ENCODE measurements at places on chromosomes 1 and 21. TPM values are rescaled to one million over a fixed set of nuclear protein-coding genes. Genes with fewer than 3 reads are reported as not detected.
A peak's percentile ranks its signal among the peaks of the same experiment; 100 is the strongest.

- no peaks in the 10 kb centered on the region for H3K27me3 ChIP-seq
- DNase-seq = no peak
- H3K4me3 ChIP-seq = no peak overlapping the region
- H3K36me3 ChIP-seq = no peaks in the 10 kb centered on the region
Measured at GRCh38 chr1:48767975-48768510, 8.6 kb downstream of the BEND5 start.

DNA sequence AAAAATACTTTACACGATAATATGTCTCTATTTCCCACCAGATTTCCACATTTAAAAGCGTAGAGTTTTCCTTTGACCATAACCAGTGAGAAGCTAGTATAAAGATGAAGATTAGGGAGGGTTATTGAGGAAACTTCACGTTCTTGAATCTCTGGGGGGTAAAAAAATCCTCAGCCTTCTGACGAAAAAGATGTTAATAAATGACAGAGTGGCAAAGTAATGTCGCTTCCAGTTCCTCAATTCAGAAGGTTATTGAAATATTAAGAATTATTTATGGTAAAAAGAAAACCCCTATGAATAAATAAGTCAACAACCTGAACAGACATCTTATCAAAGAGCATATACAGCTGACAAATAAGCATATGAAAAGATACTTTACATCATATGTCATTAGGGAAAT is 241.0 kb downstream of the GPATCH2 start:
- no peak overlapping the region for H3K4me3 ChIP-seq
- no peak overlapping the region for H3K27ac ChIP-seq
- H3K4me1 ChIP-seq = no peaks in the 10 kb centered on the region

DNA sequence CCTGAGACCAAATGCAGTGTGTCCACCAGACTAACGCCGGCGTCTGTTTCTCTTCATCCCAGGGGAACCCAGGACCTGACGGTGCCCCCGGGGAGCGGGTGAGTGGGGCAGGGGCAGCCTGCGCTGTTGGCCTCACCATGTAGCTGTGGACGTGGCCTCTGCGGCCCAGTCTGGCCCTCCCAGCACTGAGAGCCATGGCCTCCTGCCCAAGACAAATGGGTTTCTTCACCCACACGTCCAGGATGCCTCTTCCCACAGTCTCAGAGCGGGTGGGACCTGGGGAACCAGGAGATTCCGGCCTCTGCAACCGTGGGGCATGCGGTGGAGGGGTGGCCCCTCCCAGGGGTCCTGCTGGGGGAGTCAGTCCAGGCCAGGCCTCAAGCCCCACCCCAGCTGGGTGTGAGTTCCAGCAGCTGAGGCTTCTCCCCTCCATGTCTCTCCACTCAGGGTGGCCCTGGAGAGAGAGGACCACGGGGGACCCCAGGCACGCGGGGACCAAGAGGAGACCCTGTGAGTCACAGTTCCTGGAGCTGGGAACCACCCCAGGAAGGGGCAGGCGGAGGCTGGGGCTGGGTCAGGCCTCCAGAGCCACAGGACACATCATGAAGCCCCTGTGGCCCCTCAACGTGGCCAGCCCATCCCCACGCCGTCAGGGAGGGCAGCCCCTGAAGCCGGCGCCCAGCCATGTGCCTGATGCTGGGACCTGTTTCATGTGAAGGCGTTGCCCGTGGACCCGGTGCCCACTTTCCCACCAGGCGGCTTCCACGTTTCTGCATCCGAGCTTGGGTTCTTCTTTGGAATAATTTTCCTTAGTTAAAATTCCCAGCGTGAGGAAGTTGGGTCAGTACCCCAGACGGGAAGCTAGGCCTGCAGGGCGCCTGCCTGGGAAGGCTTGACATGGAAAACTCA is 11.0 kb downstream of the COL6A1 start:
- DNase-seq = no peak
- no peaks in the 10 kb centered on the region for H3K36me3 ChIP-seq
- H3K4me3 ChIP-seq = no peak overlapping the region
- H3K27me3 ChIP-seq = no peaks in the 10 kb centered on the region
- H3K4me1 ChIP-seq = no peaks in the 10 kb centered on the region

GRCh38 chr1:69533343-69533742 is 34.4 kb upstream of the LRRC7 start:
- no peaks in the 10 kb centered on the region for H3K4me1 ChIP-seq
- H3K36me3 ChIP-seq = no peaks in the 10 kb centered on the region
- no peak for DNase-seq
- H3K27me3 ChIP-seq = no peaks in the 10 kb centered on the region

DNA sequence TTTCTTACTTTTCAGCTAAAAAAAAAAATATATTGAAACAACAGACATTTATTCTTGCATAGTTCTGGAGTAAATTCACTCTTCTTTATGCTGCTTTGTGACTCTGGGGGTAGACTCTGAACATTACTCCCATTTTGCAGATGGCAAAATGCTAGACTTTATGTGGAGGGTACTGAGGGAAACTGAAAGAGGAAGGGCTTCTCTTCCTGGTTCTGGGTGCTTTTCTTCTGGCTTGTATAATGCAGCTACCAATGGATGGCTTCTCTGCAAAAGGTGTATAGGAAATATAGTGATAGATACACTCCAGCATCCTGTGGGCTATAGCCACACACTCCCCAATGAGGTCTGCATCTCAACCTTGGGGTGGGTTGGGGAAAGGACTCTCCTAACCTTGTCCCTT is 19.7 kb upstream of the ZBTB40 start:
- H3K27me3 ChIP-seq = no peaks in the 10 kb centered on the region
- no peak overlapping the region for H3K27ac ChIP-seq
- H3K36me3 ChIP-seq = no peaks in the 10 kb centered on the region
- no peak overlapping the region for H3K4me3 ChIP-seq
- no peaks in the 10 kb centered on the region for H3K4me1 ChIP-seq

GRCh38 chr1:82785268-82785790 is 984.6 kb downstream of the ADGRL2 start:
- DNase-seq = no peak
- no peaks in the 10 kb centered on the region for H3K27me3 ChIP-seq
- H3K4me1 ChIP-seq = peaks cover 3% of the 10 kb centered on the region
- H3K4me3 ChIP-seq = no peak overlapping the region

- peaks cover 45% of the 10 kb centered on the region for H3K36me3 ChIP-seq
- H3K27me3 ChIP-seq = no peaks in the 10 kb centered on the region
- peak overlapping the region; percentile 98 for H3K27ac ChIP-seq
- no peak for DNase-seq
- H3K4me3 ChIP-seq = peak overlapping the region; percentile 93
- H3K4me1 ChIP-seq = peaks cover 43% of the 10 kb centered on the region
Measured at GRCh38 chr1:37476460-37477197, 2.2 kb downstream of the ZC3H12A start.

DNA sequence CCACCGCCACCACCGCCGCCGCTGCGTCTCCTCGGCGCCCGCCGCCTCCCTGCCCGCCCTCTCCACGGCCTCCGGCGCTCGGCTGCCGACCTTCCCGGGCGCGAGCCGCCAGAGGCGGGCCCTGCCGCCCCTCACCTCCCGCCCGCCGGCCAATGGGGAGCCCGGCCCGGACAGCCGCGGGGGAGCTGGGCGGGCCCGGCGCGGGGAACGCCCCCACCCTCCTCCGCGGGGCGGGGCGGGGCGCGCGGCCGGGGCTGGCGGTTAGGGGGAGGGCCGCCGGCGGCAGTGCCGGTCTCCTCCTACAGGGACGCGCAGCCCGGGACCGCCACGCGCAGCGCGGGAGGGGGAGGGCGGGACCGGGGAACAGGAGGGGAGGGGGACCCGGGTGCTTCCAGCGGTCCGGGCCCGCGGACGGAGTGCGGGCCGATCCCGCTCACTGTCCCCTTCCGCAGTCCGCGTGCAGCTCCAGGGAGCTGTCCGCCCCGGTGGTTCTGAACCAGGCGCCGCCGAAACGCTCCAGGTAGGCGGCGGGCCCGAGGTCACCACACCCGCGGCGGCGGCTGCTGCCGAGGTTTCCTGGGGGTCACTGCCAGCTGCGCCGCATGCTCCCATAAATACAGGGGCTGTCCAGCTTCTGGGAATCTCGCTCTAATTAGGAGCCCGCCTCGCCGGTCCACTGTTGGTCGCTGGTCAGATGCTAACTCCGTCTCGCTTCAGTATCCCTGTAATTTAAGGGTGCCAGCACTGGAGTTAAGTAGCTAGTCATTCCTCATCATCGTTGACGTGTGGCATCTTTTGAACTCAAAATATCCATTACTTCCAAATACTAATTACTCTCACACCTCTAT is at the start of gene PGBD5:
Gene PGBD5, minus strand, starts transcription at position 87 of the 848 bp plus-strand sequence. CDS start 404 bp downstream, outside the sequence.
- DNase-seq = peak; percentile 24
- H3K4me3 ChIP-seq = no peak within 1 kb of the TSS
- no peak within 1 kb of the TSS for H3K27ac ChIP-seq
- peaks cover 2% of the 10 kb centered on the region for H3K4me1 ChIP-seq
- H3K27me3 ChIP-seq = peaks cover 17% of the 10 kb centered on the region

DNA sequence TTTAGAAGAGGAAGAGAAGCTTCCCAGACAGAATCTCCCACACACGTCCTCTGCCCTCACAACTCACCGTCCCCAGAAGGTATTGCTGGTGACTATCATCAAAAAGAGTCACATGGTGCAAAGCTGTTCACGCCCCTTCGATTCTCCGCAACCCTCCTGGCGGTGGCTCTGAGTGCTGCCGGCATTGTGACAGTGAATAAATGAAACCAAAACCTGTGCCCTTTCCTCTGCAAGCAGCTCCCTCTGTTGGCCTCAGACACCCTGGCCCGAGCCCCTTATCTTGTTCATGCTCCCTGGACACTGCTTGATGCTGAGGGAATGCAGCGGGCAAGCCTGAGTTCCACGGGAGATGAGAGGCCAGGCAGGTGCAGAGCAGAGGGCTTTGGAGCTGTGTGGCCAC is 510.3 kb downstream of the NPHP4 start:
- peaks cover 19% of the 10 kb centered on the region for H3K27me3 ChIP-seq
- H3K27ac ChIP-seq = no peak overlapping the region
- H3K36me3 ChIP-seq = no peaks in the 10 kb centered on the region
- peak; percentile 22 for DNase-seq
- H3K4me3 ChIP-seq = no peak overlapping the region

- H3K36me3 ChIP-seq = no peaks in the 10 kb centered on the region
- peaks cover 11% of the 10 kb centered on the region for H3K27me3 ChIP-seq
- H3K27ac ChIP-seq = no peak overlapping the region
- no peak overlapping the region for H3K4me3 ChIP-seq
Measured at GRCh38 chr1:47699492-47700235, 261.8 kb downstream of the FOXD2 start.

DNA sequence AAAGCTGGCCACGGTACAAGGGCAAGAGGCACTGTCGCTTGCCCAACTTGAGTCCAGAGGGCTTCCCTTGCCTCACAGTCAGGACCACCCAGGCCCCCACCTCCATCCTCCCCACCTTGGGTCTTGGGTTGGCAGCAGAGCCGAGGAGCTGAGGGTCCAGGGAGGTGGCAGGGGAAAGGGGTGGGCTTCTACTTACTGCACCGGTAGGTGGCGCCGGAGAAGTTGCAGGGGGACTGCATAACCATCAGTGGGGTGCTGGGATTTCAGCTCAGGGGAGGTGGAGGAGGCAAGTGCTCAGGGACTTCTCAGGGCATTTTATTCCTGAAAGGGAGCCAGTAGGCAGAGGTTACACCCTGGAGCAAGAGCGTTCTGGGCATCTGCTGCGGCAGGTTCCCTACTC is 44.0 kb downstream of the TRIM62 start:
- no peak overlapping the region for H3K27ac ChIP-seq
- H3K27me3 ChIP-seq = no peaks in the 10 kb centered on the region
- H3K4me3 ChIP-seq = no peak overlapping the region
- H3K36me3 ChIP-seq = no peaks in the 10 kb centered on the region
- H3K4me1 ChIP-seq = peaks cover 2% of the 10 kb centered on the region

DNA sequence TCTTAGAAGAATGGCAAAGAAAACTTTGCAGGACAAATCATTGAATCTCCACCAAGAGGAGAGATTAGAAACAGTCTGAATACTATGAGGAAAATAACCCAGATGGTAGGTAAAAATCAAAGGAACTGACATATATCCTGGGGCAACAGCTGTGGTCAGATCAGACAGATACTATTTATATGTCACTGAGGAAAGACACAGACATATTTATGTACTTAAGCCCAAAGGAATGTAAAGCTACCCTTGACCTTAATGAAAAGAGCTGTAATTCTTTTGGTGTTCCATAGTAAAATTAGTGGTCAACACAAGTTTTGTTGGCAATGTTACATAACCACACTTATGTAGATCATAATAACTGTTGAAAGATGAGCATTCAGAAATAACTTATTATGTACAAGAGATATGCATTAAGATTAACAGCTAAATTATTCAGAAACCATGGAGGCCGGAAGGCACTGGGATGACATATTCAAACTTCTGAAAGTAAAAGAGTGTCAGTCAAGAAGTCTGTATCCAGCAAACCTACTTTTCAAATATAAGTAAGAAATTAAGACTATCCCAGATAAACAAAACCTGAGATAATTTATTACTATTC is 166.1 kb upstream of the SAMSN1 start:
- no peak for DNase-seq
- no peaks in the 10 kb centered on the region for H3K27me3 ChIP-seq
- no peak overlapping the region for H3K4me3 ChIP-seq
- H3K27ac ChIP-seq = no peak overlapping the region

GRCh38 chr1:202230061-202230938 is 36.7 kb downstream of the LGR6 start:
- no peak overlapping the region for H3K27ac ChIP-seq
- H3K4me3 ChIP-seq = no peak overlapping the region
- H3K27me3 ChIP-seq = no peaks in the 10 kb centered on the region
- no peaks in the 10 kb centered on the region for H3K36me3 ChIP-seq
- peaks cover 2% of the 10 kb centered on the region for H3K4me1 ChIP-seq

CLCA1 gene
- total RNA-seq = not detected

CD5L gene
- not detected for total RNA-seq

ARTN gene
- 1.5 TPM for total RNA-seq

MCOLN2 gene
- total RNA-seq = 7.6 TPM

KLF17 gene
- not detected for total RNA-seq
